ENCODE measurements at places on chromosomes 3 and 15.

GRCh38 chr15:65857718-65858402, 11.4 kb upstream of the RAB11A start:
- no peak for DNase-seq

- DNase-seq, result no peak
These were observed 35.7 kb downstream of the CCNB2 start for GRCh38 chr15:59140422-59141226.

DNA sequence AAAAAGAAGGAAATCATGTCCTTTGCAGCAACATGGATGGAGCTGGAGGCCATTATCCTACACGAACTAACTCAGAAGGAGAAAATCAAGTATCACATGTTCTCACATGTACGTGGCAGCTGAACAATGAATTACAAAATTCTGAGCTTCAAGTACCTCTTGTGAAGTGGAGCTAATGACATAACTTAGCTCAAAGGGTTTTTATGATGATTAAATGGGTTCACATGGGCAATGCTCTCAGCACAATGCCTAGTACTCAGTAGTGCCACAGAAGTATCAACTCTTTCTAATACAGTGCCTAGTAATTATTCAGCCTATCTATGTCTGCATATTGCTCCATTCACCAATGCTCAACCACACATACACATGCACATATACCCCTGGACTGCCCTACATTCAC, 407.5 kb upstream of the WNT5A start:
- no peak for DNase-seq

- DNase-seq, result peak; percentile 18
These were observed 24.1 kb upstream of the SACM1L start for GRCh38 chr3:45665101-45665572.

DNA sequence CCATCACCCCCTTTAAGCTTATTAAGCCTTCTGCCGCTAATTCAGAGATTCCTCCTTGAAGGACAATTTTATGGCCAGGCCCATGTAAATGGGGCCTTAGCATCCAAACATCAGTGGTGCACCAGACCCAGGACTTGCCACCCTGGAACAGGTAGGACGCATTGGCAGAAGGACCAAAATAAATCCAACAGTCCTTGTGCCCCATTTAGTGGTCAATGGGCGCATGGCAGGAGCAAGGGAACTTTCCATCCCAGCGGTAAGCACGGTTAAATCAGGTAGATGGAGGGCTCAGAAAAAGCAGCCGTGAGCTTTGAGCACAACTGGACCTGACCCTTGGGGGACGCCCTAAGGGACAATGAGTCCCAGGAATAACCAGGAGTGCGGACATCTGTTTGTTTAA, 540.8 kb upstream of the ROBO1 start:
- no peak for DNase-seq

DNA sequence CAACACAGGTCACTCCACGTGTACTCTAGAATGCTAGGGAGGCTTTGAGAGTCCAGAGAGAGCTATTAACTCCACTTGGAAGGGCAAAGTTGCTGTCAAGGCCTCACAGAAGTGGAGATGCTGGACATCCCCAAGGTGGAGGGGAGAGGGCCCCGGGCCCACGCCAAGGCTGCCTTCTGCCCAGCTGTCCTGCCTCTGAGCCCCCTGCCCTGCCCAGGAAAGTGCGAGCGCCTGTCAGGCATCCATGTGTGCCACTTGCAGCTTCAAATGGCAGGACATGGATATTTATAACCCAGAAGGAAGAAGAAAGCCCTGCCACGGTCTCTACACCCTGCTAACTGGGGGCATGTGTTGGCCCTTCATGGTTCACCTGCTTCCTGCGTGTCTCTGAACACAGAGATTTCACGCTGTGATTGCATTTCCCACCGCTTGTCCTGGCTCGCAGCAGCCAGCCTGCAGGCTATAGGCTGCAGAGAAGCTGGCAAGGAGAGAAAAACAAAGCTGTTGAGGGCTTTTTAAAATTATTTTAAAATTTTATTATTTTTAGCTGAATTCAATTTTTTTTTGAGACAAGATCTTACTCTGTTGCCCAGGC, 17.0 kb downstream of the ANKDD1A start:
- no peak for DNase-seq

DNA sequence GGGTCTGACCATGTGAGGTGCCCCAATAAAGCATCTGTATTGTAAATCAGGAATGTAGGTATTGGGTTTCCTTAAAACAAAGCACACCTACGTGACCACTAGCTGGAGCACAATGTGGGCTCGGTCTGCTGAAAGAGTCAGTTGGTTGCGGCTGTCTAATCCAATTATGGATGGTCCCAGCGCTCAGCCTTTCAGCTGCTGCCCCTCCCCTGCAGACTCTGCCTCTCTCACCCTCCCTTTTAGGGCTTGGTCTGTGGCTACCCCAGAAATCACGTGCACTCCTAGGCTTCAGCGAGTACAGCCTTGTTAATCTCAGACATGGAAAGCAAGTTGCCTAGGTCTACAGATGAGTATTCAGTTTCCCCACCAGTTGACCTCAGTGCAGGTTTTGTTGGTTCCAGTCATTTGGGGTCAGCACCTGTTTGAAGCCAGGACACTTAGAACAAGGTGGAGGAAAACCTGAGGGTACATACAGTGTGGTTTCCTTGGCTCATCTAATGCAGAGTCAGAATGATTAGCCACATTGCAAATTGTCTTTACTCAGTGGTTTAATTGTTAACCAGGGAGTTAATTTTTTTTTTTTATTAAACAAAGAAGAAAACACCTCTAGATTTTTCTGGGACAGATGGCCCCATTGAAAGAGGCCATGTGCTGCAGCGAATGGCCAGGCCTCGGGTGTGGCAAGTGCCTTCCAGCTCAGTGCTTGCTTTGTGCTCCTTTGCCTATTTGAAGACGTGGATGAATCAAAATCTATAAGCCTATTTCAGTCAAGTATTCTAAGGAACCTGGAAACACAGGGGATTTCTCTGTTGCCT, 137.7 kb downstream of the IGF1R start:
- no peak for DNase-seq

DNA sequence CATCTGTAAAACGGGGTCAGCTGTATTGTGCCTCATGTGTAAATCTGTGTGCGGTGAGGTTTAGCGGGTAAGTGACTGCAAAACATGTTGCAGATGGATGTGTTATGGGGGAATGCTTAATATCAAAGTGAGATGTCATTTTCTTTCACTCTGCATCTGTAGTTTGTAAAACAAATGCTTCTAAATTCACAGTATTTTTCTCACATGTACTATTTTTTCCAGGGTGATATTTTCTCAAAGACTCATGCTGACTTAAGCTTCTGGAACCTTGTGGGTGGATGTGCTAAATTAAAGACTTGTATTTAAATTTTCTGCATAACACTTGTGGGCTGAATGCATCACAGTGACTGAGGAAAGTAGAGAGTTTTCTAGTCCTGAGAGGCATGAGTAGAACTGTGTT, 115.2 kb upstream of the TP63 start:
- no peak for DNase-seq

- no peak for DNase-seq
These were observed 398.1 kb downstream of the GABRB3 start for GRCh38 chr15:26374806-26375205.

DNA sequence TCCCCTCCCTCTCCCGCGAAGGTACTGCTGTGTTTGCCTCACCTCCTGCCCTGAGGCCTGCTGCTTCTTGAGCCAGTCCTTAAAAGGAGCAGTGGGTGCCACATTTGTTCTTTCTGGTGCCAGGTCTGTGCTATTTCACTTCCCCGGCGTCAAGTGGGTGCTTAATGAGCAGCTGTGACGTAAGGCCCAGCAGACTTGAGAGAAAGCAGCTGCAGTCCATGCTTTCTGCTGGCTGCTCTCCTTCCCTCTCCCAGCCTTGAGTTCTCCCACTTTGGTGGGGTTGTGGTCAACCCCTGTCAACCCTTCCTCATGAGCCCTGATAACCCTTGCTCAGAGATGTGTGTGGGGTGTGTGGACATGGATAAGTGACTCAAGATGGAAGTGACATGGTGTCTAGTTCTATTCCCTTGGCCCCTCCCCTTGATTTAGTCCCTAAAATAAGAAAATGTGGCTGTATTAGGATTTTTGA, 6.9 kb downstream of the INAFM2 start:
- DNase-seq, result no peak

DNA sequence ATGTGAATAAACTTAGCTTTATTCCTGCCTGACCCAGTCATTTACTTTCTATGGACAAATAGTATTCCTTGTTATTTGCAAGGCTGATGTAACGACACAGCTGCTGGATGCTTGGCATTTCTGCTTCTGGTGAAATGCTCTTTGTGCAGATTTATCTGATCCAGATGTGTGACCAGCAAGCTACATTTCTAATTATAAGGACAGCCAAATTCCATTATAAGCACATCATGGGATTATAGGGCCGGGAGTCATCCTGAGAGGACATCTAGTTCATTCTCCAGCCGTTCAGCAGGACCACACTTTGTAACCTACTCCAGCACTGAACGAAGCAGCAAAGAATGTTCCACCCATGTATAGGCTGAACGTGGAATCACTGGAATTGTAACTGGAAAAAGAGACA, 42.9 kb downstream of the FNDC3B start:
- DNase-seq, result no peak

- no peak for DNase-seq
These were observed 45.9 kb upstream of the TRPM1 start for GRCh38 chr15:31147456-31147855.

DNA sequence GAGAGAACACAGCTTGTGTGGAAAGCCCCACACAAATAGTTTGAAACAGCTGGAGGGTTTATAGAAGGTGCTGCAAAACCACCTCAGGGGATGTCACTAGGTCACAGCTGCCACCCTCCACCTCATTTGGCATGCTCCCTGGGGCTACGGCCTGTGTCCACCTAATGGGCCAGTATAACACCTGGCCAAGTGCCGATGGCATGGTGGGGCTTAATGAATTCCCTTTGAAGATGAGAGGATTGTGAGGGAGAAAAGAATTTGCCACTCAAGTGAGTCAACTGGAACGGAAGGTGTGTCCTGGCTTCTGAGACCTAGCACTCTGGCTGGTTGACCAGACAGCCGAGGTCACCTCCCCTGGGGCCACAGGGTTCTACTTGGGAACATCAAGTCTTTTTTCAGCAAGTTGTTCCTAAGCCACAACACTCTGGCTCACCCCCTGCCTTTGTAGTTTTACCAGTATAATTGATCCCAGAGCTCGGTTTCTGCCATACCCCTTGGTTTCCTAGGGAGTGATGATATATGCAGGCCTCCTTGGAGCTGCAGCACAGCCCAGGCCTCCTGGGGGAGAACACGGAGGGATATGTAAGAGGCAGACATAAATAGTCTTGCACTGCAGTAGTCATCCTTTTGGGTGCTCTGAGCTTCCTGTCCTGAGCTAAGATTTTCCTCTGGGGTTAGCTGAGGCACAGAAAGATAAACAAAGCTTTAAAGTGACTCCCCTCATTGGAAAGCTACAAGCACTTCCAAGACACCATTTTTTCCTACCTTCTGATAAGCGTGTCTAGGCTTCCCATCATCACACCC, 178.2 kb upstream of the LPP start:
- no peak for DNase-seq

GRCh38 chr3:118641608-118642007, 393.0 kb downstream of the IGSF11 start:
- DNase-seq, result no peak

- DNase-seq, result no peak
These were observed 62.1 kb upstream of the SPRED1 start for GRCh38 chr15:38190501-38190900.

- DNase-seq, result no peak
These were observed 8.8 kb downstream of the SLC12A8 start for GRCh38 chr3:125203731-125204130.

- no peak for DNase-seq
These were observed 51.0 kb upstream of the ARL8B start for GRCh38 chr3:5071061-5071460.

Data from activated CD4-positive, CD25-positive, alpha-beta regulatory T cell (primary cell).